Bronchial epithelial cell (primary cell): ENCODE measurements at places on chromosomes 5 and 9. TPM values are rescaled to one million over a fixed set of nuclear protein-coding genes. Genes with fewer than 3 reads are reported as not detected.

The OMD gene
- not detected in 2 replicates for total RNA-seq

The SH3GL2 gene
- total RNA-seq = under 0.01 TPM in 1 of 2 replicates, not detected in the other

The DIAPH1 gene
- total RNA-seq = 48.2 and 57.1 TPM in 2 replicates

The PRDM9 gene
- under 0.01 TPM in 1 of 2 replicates, not detected in the other for total RNA-seq

The UBAP2 gene
- 14.7 and 21.6 TPM in 2 replicates for total RNA-seq

The CHD1 gene
- 42.0 and 50.5 TPM in 2 replicates for total RNA-seq

The OTP gene
- total RNA-seq = not detected in 2 replicates
